ENCODE measurements at places on chromosomes 11 and 22.
A peak's percentile ranks its signal among the peaks of the same experiment; 100 is the strongest.

DNA sequence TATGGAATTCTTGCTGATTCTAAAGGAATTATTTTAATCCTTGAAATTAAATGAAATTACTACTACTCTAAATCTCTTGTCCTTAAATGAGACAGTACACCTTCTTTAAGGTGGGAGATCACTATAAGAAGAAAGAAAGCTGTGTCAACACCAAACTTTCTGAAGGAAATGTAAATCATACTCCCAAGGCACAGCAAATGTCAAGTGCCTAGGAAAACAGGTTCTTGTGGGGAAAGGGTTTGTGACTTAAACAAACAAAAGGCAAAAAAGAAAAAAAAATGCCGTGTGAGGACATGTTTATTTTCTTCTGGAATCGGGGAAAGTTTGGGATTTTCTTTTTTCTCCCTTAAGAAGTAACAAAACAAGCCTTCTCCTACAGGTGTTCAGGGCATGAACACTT is 745.1 kb downstream of the DLG2 start:
- DNase-seq, result no peak

DNA sequence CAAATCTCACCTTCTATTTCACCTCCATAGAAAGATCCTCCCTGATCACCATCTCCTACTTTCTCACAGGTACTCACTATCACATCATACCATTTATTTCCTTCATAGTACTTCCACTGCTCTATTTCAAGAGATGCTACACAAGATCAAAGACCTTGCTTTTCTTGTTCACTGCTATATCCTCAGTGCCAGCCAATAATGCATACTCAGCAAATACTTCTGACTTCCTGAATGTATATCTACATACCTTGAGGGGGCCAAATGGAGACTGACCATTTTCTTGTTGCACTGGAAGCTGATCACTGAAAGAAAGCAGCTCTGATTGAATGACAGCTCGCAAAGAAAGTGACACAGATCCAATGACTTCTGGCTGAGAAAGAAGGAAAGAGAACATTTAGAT is 64.7 kb downstream of the C2CD3 start:
- no peak for DNase-seq

DNA sequence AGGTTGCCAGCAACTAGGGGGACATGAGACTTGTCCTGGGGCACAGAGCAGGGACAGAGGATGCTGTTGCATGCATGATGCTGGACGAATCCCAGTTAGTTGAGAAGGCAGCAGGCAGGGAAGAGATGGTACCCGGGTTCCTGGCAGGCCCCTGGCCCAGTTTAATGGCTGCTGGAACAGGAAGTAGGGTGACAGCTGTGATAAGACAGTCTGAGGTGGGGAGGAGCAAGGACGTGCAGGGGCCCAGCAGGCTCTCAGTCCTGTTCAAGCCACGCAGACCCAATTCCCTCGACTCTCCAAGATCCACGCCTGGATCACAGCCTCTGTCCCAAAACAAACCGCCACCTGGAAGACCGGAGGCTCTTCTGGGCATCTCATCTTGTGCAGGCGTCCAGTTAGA is 32.0 kb downstream of the LRRC10B start:
- no peak for DNase-seq

DNA sequence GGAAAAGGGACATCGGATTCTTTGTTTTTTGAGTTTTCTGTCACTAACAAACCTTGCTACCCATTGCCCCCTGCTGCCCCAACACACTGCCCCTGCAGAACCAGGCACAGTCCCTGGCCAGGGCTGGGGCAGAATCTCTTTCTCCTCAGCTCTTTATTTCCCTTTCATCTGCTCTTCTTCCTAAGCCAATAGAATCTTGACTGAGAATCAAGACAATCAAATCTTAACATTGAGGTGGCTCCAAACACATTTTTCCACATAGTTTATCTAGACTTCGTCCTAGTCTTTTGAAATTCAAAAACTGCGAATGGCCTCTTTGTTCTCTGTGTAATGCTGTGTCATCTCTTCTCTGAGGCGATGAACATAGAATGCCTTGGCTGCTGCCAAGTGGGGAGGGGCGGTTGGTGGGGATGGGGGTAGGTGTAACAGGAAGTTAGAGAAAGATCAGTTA is 16.1 kb upstream of the NTM start:
- DNase-seq, result no peak

DNA sequence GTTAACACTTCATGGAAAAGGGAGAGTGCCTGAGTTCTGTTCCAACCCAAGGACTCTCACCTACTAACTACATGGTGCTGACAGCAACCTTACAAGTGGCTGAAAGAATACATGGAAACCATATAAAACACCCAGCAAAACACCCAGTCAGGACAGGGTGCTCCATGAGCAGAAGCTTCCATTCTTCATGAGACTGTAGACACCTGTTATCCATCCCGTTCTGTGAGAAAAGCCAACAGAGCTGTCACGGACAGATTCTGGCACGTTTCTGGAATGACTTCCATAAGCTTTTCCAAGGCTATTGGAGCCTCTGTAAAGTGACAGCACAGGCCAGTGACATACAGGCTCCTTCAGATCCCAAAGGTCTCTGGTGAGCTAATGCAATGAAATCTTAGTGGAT is 23.2 kb downstream of the PRR14L start:
- no peak for DNase-seq

GRCh38 chr11:60870276-60870675 is 2.9 kb downstream of the ZP1 start:
- no peak for DNase-seq

- no peak for DNase-seq
These were observed 10.6 kb downstream of the SELENOM start for GRCh38 chr22:31096657-31097279.

DNA sequence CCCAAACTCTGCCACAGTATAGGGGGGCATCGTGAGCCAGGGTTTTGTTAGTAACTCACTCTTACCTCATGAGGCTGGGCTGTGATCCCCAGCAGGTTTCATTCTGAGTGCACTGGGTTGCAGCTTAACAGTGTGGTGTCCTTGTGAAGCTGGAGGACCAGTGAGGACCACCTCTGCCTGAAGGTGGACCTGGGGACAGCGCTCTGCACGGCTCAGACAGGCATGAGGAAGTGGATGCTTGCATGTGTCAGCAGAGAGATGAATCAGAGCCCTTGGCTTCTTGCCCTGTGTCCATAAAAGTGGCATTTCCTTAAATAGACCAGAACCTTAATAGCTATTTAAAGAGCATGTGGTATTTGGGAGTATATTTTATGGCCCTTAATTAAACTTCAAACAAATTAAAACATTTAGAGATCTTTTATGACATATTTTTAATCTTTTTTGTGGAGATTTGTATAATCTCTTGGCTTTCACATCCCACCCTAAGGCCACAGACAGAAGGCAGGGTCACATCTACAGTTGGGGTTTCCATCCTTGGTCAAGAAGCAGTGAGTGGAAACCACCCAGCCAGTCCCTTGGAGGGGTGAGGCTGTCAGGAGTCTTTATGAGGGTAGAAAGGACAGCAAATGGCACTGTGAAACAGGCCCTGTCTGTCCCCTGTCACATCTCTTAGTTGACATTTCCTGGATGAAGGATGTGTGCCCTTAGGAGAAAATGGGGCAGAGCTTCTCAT is 24.8 kb upstream of the ADORA2A start:
- peak; percentile 90 for DNase-seq

DNA sequence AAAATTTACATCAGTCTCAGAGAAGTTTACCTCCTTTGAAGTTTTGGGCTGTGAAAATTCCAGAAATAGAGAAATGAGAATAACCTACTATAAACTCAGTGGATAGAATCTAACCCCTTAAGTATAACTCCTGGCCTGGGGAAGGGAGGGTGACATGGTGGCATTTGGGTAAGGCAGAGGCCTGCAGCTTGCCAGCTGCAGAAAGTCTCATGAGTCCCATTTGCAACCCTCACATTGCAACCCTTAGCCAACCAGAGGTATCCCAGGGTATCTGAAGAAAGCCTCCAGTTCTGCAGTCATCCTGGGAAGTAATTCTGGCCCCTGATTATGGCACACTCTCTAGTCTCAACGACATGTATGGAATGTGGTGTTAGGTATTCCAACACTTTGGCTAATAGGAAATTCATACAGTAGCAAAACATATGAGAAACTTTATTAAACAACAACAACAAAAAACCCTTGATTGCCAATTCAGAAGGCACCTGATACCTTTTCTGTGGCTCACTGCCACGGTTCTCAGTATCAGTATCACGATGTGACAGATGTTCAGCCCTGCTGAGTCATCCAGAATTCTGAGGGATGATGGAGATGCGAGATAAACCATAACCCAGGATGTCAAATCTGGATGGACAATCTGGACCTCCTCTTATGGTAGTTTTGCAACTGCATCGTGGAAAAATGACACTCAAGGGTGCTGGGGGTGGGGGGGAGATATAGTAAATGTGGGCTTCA is 743.4 kb downstream of the NELL1 start:
- no peak for DNase-seq

GRCh38 chr11:119370486-119371046 is 10.9 kb downstream of the USP2 start:
- no peak for DNase-seq

DNA sequence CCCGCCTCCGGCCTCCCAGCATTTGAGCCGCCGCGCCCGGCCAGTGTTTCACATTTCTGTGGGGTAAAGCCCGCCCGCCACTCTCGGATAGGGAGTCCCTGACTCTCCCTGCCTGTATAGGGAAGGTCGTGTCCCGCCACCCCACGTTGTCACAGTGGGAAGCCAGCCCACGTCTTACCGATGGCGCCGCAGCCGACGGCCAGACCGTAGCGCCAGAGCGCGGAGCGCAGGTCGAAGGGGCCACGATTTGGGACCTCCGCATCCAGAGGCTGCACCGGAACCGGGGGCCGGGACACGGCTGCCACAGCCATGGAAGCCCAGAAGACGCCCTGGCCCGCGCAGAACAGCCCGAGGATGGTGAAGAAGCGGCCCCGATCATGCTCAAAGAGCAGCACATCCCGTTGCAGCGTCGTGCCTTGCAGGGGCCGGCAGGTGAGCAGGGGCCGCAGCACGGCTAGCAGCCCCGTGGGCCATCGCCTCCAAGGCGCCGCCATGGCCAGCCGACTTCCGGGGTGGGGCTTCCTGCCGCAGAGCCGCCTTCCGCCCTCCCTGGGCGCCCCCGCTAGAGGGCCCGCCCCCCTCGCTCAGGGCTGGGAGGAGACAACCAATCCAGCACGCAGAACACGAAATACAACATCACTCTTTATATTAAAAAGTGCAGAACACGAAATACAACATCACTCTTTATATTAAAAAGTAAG is at the start of gene TMEM223:
Gene TMEM223, minus strand, starts transcription at position 506 of the 701 bp plus-strand sequence. Its CDS starts 12 bp downstream, at position 494.
- no peak for DNase-seq

DNA sequence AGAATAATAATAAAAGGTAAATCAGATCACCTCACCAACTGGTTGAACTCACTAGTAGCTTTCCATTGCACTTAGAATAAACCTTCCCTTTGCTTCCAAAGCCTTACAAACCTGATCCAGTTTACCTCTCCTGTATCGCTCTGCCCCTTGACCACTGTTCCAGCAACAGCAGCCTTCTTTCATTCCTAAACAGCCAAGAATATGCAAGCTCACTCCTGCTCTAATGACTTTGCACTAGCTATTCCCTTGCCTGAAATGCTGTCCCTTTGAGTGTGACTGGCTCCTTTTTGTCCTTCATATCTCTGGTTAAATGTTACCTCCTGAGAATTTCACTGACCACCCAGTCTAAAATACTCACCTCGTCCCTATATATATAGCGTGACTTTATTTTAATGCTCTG is 9.6 kb upstream of the PIK3C2A start:
- DNase-seq, result no peak

DNA sequence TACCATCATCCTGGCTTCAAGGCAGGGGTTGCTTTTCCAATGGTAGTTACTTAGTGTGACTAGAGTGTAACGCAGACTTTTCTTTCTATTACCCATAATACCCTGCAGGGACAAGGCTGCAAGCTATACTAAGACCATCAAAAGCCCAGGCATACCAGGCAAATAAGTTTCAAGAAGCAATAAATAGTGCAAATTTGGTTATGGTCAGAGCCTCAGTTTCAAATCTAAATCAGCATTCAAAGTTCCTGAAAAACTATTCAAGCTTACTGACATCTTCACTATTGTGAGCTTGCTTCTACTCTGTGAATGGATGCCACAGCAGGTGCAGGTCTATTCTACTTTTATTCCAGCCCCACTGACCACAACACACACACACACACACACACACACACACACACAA is 2.5 kb upstream of the HBB start:
- DNase-seq, result no peak

GRCh38 chr22:29003975-29004646 is 57.5 kb downstream of the C22orf31 start:
- no peak for DNase-seq

DNA sequence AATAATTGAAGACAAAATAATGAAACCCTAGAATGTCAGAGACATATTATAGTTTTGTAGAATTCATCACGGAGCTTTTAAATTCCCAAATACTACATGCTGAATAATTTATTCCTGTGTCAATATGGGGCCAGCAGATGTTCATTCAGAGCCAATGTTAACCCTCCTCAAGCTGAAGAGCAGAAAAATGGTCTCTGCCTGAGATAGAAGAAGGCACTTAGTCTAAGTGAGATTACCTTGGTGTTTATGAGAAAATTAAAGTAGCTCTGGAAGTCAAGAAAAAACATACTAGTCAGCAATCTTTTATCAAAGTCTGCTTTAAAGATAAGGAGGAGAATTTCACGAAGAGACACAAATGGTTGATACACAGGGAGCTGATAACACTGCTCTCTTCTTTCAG is 328.2 kb downstream of the TTC28 start:
- DNase-seq, result no peak

DNA sequence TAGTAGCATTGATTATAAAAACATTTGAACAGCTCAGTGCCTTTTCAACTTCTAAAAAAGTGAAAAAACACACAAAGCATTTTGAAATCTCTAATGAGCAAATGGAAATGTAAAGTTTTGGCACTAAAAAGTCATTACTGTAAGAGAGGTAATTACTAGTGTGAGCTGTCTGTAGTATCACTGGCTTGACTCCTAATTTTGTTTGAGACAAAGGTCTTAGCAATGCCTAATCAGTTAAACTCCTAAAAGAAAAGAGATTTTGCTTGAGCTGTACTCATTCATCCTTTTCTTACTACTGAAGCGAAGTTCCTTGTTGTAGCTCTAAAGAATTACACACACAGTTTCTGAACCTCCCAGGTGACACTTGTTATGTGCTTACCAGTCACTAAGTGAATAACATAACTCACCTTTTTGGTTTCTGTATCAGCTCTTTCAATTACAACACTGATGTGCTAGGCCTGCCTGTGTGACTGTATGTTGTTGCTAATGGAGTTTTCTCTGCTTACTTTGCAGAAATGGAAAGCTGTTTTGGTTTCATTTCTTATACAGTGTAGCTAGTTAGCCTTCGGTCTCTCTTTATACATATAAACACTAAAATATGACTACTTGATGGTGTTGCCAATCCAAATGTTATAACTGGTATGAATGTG is 924.4 kb upstream of the TENM4 start:
- DNase-seq, result no peak
